ENCODE measurements at places on chromosomes 1 and 21.

DNA sequence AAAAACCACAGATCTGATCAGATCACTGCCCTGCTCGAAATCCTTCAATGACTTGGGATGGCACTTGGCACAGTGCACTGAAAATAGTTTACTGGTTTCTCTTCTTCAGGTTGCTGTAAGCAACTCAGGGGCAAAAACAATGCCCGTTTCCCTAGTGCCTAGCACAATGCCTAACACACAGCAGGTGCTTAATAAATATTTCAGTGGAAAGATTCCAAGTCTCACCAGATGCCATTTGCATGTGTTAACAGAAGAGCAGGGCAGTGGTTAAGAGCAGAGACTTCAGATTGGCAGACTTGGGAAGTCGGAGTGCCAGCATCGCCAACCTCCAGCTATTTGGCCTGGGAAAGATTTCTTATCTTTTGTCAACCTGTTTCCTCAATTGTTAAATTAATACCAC is 10.9 kb upstream of the METTL25B start:
- no peak for DNase-seq

DNA sequence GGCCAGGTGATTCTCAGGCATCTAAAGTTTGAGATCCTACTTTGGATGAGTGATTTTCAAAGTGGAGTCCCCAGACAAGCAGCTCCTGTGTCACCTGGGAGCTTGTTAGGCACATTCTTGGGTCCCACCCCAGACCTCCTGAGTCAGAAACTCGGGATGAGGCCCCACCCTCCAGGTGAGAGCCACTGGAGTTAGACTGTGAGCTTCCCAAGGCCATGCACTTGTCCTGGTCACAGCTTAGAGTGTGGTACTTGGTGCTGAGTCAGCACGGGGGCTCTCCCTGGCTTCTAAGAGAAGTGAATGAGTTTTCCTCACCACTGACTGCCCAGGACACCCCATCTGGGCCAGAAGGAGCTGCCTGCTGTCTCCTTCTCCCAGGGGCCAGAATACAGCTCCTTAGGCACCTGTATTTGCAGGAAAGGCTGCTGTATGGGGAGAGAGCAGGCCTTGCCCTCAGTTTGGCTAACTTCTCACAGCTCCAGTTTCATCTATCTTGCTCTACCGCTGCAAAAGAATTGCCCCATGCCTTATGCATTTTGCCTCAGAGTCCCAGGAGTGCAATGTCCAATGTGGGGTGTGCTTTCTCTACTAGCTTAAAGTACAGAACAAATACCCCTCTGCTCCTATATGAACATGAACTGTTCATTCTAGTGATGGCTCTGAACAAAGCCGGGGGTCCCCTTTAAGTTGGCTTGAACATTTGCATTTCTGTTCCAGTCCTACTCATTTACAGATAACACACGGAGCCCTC is 98.1 kb downstream of the PSMG1 start:
- DNase-seq: no peak

DNA sequence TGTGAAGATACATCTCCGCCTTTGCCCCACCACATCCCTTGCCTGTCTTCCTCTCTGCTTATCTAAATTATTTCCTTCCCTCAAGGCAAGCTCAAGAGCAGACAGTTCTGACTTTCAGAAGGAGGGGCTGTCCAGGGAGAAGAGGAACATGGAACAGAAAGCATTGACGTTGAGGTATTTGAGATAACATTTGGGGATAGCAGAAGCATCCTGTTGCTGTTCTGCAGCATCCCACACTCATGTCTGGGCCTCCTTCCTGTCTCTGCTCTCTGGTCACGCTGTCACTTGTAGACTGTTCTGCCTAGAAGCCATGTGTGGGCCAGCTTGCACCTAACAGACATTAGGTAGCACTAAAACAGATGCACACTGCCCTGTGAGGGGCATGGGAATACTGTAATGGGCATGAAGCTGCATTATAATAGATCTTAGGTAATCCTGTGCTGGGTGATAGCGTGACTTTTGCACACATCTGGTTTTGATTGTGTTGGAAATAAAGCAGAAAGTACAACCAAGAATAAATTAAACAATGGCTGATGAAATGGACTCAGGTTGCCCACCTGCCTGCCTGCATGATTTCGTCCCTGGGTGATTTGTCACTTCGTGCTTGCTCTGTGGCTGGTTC is 660 bp upstream of the RD3 start:
- no peak for DNase-seq

GRCh38 chr1:234987415-234988154 is 141.1 kb downstream of the TOMM20 start:
- DNase-seq: peak; percentile 79

- DNase-seq: no peak
Observed at GRCh38 chr1:215344539-215344938, 222.6 kb upstream of the KCTD3 start.

- no peak for DNase-seq
Observed at GRCh38 chr1:45668526-45668925, 17.8 kb downstream of the GPBP1L1 start.

DNA sequence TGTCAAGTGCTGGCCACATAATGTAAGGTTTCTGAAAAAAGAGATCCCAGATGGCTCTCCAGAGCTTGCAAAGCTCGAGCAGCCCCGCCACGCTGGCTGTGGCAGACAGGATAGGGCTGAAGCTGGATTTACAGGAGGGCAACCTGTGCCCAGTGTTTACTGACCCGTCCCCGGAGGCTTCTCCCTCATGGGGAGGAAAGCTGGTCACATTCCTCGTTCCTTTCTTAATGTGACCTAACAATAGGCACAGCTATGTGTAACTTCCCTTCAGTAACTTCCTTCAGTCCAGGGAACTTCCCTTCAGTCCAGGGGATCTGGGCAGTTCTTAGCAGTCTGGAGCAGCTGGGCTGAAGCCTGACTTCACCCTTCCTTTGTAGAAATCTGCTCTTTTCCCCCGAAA is 7.7 kb downstream of the SLFNL1 start:
- DNase-seq: no peak

- DNase-seq: no peak
Observed at GRCh38 chr1:216822480-216822879, 99.3 kb upstream of the ESRRG start.

GRCh38 chr1:221230605-221231004 is 351.4 kb downstream of the HLX start:
- no peak for DNase-seq

DNA sequence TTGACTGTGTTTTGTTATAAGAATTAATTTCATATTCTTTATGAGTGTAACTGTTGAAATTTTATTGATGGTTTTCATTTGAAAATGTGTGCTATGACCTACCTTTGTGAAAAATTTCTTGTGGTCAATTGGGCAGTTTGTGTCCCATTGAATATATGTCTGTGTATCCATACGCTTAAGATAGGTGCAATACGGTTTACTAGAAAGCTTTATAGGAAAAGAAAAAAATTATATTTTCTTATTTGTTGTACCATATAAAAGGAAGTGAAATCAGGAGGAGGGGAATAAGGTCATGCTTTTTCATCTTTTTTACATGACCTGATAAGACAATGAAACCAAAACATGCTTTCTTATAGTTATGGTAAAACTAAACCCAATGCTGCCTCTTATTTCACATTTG is 807.7 kb downstream of the USP25 start:
- no peak for DNase-seq

DNA sequence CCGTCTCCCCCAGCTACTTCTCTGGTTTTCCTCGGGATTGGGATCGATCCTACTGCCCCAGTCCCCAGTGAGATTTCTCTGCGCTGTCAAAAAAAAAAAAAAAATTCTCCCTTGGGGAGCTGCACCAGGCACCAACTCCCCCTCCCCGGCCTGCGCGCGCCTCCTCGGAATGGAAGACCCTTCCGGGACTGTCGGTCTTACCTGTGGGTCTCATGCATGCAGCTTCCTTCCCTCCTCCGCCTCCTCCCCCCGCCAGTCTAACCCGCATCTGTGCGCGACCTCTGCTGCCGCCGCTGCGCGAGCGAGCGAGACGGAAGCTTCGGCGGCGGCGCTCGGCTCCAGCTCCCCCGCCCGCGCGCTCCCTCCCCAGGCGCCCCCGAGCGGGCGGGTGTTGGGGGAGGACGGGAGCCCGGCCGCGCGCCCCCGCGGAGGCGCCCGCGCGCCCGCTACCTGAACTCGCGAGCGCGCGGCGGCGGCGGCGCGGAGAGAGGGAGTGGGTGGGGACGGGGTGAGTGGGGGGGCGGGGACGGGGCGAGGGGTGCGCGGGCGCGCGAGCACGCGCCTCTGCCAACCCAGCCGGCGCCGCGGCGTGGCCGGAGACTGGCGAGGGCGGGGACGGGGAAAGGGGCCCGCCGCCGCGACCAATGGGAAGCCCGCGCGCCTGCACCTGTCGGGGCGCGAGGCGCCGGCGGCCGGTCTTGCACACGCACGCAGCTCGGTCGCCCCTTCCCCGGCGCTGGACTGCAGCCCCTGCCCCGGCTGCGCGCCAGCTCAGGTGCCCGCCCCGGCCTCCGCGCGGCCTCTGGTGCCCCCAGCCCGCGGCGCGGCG is at the start of gene SUSD4:
Gene SUSD4, minus strand, starts transcription at position 321 of the 829 bp plus-strand sequence. CDS start 751 bp downstream, outside the sequence.
- no peak for DNase-seq

- no peak for DNase-seq
Observed at GRCh38 chr1:153308540-153308939, 4.2 kb downstream of the PGLYRP3 start.

DNA sequence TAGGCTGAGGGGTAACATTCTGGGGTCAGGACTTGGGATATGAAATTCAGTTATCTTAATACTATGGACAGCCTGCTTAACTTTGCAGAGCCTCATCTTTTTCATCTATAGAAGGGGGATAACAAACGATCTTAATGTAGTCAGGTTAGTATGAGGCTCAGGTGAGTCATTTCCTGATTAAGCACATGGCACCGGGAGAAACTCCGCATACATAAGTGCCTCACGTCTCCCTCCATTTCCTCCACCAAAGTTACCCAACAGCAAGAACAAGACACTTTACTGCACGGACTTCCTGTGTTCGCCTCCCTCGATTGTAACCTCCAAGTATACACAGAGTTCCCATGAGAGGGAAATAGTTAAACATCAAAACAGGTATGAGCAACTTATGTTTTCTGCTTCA is 112.7 kb upstream of the COA6 start:
- DNase-seq: peak; percentile 16

- DNase-seq: no peak
Observed at GRCh38 chr1:47593013-47593568, 155.2 kb downstream of the FOXD2 start.

- DNase-seq: no peak
Observed at GRCh38 chr1:220533504-220534109, 5.7 kb downstream of the MARK1 start.

GRCh38 chr1:220032911-220033310 is 13.4 kb downstream of the EPRS1 start:
- no peak for DNase-seq

- DNase-seq: no peak
Observed at GRCh38 chr1:243260221-243260880, 4.5 kb downstream of the SDCCAG8 start.

DNA sequence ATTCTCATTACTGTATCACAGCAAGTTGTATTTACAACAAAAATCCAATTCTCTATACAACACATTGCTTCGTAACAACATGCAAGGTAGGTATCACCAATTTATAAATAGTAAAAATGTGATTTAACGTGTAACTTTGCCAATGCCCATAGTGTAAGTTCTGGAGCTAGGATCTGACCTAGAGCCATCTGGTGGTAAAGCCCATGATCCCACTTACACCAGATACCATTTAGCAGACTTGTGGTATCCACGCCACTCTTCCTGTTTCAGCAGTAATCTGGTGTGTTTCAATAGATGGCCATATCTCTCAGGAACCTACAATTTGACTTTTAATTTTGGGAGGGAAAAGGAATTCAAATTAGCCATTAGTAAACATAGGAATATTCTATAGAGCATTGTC is 10.2 kb downstream of the SETSIP start:
- no peak for DNase-seq

- no peak for DNase-seq
Observed at GRCh38 chr1:193525411-193525810, 339.0 kb upstream of the B3GALT2 start.

DNA sequence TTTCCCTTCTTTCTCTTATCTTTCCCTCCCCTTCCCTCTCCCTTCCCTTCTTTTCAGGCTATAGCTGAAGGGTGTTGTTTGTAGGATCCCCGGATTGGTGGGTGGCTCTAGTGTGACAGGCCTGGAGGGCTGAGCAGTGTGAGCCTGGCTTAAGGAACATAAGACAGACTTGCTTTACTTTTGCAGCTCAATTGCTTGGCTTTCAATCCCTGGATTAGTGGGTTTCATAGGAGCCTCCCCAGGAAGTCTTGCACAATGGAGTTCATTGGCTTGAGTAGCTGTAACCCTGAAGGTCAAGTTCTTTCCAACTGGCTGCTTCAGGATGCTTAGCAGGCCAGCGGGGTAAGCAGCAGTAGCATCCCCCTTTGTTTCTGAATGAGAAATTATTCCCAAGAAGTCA is 126.7 kb downstream of the CAMTA1 start:
- DNase-seq: peak; percentile 63

DNA sequence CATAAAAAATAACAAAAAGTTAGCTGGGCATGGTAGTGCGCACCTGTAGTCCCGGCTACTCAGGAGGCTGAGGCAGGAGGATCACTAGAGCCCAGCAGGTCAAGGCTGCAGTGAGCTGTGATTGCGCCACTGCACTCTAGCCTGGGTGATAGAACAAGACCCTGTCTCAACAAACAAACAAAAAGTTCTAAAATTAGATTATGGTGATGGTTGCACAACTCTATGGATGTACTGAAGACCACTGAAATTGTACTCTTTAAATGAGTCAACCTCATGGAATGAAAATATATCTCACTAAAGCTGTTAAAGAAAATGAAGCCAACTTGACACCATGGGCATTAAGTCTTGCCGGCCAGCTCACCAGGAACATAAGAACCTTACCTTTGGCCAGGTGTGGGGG is 9.1 kb downstream of the MRAP start:
- DNase-seq: peak; percentile 80

- no peak for DNase-seq
Observed at GRCh38 chr1:183228347-183229220, 42.5 kb downstream of the LAMC2 start.

DNA sequence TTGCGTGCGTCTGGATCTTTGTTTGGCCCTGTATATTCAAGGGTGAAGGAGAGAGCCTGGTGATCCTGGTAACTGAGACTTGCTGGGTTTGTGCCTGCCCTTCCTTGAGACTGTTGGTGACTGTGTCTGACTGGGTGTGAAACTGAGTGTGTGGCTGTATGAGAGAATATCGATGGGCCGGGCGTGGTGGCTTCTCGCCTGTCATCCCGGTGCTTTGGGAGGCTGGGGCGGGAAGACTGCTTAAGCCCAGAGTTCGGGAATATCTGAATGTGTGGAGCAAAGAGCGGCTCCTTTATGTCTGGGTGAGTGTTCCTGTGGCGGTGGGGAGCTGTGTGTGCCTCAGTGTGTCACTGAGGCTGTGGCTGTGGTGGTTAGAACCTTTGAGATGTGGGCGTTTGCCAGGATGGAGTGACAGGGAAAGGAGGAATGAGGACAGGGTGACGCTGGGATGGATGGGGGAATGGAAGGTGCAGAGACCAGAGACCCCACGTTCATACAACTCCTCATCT is 2.7 kb upstream of the MARCKSL1 start:
- no peak for DNase-seq

GRCh38 chr1:114384922-114385321 is 126.1 kb downstream of the TRIM33 start:
- DNase-seq: no peak

All from iris pigment epithelial cell (primary cell).